ENCODE measurements at places on chromosomes 2 and 18.
A peak's percentile ranks its signal among the peaks of the same experiment; 100 is the strongest.

DNA sequence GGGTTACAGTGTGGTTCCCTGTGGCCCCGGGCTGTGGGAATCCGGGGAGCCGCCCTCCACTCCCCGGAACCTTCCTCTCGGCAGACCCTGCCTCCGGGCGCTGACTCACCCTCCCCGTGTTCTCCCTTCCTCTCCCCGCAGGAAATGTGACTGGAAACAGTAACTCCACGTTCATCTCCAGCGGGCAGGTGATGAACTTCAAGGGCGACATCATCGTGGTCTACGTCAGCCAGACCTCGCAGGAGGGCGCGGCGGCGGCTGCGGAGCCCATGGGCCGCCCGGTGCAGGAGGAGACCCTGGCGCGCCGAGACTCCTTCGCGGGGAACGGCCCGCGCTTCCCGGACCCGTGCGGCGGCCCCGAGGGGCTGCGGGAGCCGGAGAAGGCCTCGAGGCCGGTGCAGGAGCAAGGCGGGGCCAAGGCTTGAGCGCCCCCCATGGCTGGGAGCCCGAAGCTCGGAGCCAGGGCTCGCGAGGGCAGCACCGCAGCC is 59.5 kb downstream of the TNFRSF11A start:
- DNase-seq: no peak

- DNase-seq: no peak
Observed at GRCh38 chr18:64993695-64994094, 757.1 kb upstream of the CDH7 start.

GRCh38 chr2:144048631-144049060 is 471.3 kb downstream of the ZEB2 start:
- DNase-seq: no peak

DNA sequence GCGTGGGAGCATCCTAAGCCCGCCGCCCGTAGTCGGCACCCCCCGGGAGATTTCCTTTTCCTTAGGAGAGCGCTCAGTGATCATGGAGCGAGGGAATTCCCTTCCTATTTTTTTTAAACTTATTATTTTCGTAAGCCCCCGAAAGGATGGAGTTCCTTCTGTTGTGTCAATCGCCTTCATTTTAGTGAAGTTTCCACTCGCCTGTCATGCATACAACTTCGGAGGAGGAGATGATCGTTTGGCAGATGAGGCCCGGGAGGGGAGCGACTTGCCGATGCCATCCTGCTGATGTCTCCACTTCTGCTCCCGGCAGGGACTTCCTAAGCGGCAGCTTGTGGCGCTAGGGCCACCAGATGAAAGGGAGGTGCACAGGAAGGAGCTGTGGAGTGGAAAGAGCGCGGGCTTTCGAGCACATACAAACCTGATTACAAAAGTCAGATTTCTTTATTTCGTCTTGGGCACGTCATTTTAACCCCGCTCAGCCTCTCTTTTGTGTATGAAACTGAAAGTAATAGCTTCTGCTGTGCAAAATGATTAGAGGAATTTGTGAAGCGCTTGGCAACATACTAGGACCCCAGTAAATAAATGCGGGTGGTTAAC is at the start of gene ADGRF3:
ADGRF3 (minus strand) TSS at position 336 of the 600 bp plus-strand sequence. CDS start 555 bp downstream, outside the sequence.
- peak; percentile 45 for DNase-seq

GRCh38 chr2:47271054-47272000 is 116.2 kb upstream of the STPG4 start:
- DNase-seq: no peak

DNA sequence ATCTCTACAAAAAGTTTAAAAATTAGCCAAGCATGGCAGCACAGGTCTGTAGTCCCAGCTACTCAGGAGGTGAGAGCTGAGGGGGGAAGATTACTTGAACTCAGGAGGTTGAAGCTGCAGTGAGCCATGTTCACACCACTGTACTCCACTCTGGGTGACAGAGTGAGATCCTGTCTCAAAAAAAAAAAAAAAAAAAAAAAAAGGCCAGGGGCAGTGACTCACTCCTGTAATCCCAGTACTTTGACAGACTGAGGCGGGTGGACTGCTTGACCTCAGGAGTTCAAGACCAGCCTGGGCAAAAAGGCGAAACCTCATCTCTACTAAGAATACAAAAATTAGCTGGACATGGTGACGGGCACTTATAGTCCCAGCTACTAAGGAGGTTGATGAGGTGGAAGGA is 37.0 kb downstream of the PUM2 start:
- DNase-seq: no peak

- DNase-seq: no peak
Observed at GRCh38 chr2:203535784-203536585, 884 bp upstream of the RAPH1 start.
